ENCODE measurements at places on chromosomes 1 and 21. TPM values are rescaled to one million over a fixed set of nuclear protein-coding genes. Genes with fewer than 3 reads are reported as not detected.

Gene GNG4
- total RNA-seq: not detected

Gene PALMD
- 148 TPM for total RNA-seq

Gene SPRR4
- total RNA-seq: not detected

Gene RAB3B
- not detected for total RNA-seq

Gene KRTAP21-2
- total RNA-seq: not detected

DNA sequence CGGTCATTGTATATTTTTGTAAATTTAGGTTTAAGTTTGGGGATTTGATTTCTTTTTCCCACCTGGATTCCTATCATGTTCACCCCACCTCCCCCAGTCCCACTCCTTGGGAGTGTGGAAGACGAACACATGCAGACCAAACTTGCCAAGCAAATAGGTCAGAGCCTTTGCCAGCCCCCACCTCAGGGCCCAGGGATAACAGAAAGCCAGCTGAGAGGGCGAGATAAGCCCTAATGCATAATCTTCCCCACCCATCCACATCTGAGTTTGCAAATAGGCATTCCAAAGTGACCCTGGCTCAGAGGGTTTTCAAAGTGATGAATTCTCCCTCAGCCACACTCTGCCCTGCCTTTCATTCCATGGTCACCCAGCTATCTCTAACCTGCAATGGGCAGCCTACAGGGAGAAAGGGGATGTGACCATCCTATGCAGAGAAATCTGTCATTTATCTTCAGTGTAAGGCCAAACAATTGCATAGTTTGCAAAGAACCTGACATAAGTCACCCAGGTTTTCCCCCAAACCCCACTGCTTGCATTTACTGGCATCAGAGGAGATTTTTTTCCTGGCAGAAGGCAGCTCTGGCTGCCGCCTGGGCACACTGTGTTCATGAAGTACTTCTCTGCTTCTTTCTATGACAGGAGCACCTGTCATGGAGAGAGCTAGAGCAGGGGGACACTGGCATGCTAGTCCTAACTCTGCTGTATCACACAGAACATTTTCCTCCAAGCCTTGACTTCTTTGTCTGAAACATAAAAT lies 69.0 kb upstream of the NFIA start:
- H3K4me1 ChIP-seq: no peaks in the 10 kb centered on the region
- H3K36me3 ChIP-seq: no peaks in the 10 kb centered on the region
- H3K27me3 ChIP-seq: no peaks in the 10 kb centered on the region
- no peak for DNase-seq
- no peak overlapping the region for H3K27ac ChIP-seq

DNA sequence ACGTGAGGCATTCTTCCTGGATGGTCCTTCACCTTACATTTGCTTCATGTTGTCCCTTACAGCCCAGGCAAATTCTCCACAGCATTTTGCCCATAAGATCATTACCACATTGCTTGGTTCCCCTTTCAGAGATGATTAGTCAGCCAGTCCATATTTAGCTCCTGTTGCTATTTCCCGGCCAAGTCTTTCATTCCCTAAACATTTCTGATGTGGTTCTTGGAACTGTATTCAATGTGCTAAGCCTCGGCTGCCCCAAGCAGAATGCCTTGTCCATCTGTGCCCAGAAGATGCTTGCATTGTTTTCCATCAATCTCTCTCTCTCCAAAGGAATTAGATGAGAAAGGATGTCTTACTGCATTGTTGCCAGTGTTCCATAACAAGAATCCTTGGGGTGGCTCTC lies 420.9 kb upstream of the CAMK1G start:
- no peak overlapping the region for H3K4me3 ChIP-seq
- no peak for DNase-seq
- no peaks in the 10 kb centered on the region for H3K27me3 ChIP-seq
- no peak overlapping the region for H3K27ac ChIP-seq

- no peaks in the 10 kb centered on the region for H3K36me3 ChIP-seq
- peaks cover 23% of the 10 kb centered on the region for H3K4me1 ChIP-seq
- no peak overlapping the region for H3K27ac ChIP-seq
- H3K4me3 ChIP-seq: no peak overlapping the region
Measured at GRCh38 chr1:167555971-167556714, 2.6 kb upstream of the CREG1 start.

GRCh38 chr21:45297329-45297728 lies 9.6 kb upstream of the POFUT2 start:
- DNase-seq: no peak
- H3K4me1 ChIP-seq: peaks cover 78% of the 10 kb centered on the region
- no peaks in the 10 kb centered on the region for H3K36me3 ChIP-seq
- no peaks in the 10 kb centered on the region for H3K27me3 ChIP-seq
- no peak overlapping the region for H3K27ac ChIP-seq

- no peaks in the 10 kb centered on the region for H3K27me3 ChIP-seq
- DNase-seq: no peak
- no peak overlapping the region for H3K27ac ChIP-seq
- no peaks in the 10 kb centered on the region for H3K36me3 ChIP-seq
- H3K4me3 ChIP-seq: no peak overlapping the region
- no peaks in the 10 kb centered on the region for H3K4me1 ChIP-seq
Measured at GRCh38 chr1:199629624-199630023, 397.9 kb upstream of the NR5A2 start.

All from heart left ventricle (tissue), 16 donors.